Skeletal muscle tissue (tissue), 5 donors: ENCODE measurements at places on chromosomes 11 and 22. TPM values are rescaled to one million over a fixed set of nuclear protein-coding genes. Genes with fewer than 3 reads are reported as not detected.

Gene XKR3
- not detected for total RNA-seq

Gene SMTNL1
- total RNA-seq: 69.9 TPM

Gene KLHL35
- 4.7 TPM for total RNA-seq

Gene SERGEF
- 16.2 TPM for total RNA-seq

Gene FGF19
- total RNA-seq: not detected

Gene HPX
- 3.1 TPM for total RNA-seq

Gene FAM111B
- total RNA-seq: 3.7 TPM

Gene PHF5A
- 43.8 TPM for total RNA-seq

Gene POU2AF1
- not detected for total RNA-seq

Gene NAV2
- 43.3 TPM for total RNA-seq

Gene RBX1
- total RNA-seq: 96.0 TPM

Gene OR2AG2
- not detected for total RNA-seq

Gene SAA2
- total RNA-seq: not detected

Gene USH1C
- not detected for total RNA-seq

Gene GPHA2
- not detected for total RNA-seq

Gene PRR33
- 1.0 TPM for total RNA-seq

Gene ROM1
- 1.6 TPM for total RNA-seq

Gene SOX6
- 50.1 TPM for total RNA-seq

Gene PANX3
- not detected for total RNA-seq

Gene TP53I11
- 6.8 TPM for total RNA-seq

Gene OR52I1
- not detected for total RNA-seq

Gene TMEM86A
- 3.1 TPM for total RNA-seq

Gene SLC37A2
- 3.7 TPM for total RNA-seq

Gene SCGB1D4
- not detected for total RNA-seq

Gene CLCF1
- 1.0 TPM for total RNA-seq
